A172 (cell line): ENCODE measurements at places on chromosomes 4 and X. TPM values are rescaled to one million over a fixed set of nuclear protein-coding genes. Genes with fewer than 3 reads are reported as not detected.

DNA sequence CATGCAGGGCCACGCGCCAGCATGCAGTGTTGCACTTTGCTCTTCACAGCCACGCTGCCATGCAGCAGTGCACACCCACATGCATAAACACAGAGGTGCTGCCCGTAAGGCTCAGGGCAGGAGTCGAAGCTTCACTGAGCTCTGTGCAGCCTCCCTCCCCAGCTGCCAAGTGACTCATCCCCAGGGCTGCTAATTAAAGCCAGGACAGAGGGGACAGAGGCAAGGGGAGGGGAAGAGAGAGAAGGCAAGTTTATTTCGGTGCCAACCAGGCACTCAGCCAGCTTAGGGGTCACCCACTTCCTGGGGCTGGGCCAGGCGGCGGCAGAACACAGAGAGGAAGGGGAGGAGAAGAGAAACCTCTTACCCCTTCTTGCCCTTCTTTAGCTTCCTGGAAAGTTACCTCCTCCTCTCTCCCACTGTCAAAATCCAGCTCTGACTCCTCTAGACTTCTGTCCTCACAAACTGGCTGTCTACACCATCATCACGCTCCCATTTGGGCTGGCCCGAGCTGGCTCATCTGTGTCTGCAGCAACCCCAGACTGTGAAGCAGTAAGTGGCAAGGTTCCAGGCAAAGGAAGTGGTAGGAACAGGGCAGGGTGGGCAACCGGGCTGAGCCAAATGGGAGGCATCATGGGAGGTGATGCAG, 6.2 kb upstream of the IQSEC2 start:
- DNase-seq, result peak; percentile 80

GRCh38 chr4:130338851-130339250, 1242.9 kb downstream of the C4orf33 start:
- no peak for DNase-seq

PABPC1L2B gene
- not detected in 2 replicates for total RNA-seq

PNMA6A gene
- total RNA-seq, result 3.5 and 4.1 TPM in 2 replicates

- peak; percentile 63 for DNase-seq
These were observed 66.2 kb upstream of the PGRMC2 start for GRCh38 chr4:128353791-128354190.

ZBED1 gene
- total RNA-seq, result 29.3 and 31.6 TPM in 2 replicates

DNA sequence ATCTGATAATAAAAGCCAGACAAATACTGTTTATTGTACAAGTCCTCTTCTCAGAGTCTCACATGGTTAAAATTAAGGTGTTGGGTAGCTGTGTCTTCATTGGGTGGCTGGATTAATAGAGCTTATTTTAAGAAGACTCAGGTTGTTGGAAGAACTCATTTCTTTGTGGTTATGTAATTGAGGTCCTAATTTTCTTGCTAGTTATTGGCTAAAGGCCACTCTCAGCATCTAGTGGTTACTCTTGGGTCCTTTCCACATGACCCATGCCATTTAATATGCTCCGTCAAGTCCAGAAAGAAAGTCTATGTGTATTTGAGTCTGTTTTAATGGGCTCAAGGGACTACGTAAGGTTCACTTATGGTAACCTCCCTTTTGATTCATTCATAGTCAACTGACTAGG, 1668.6 kb upstream of the AGA start:
- no peak for DNase-seq

PNMA5 gene
- total RNA-seq, result not detected in 2 replicates

- no peak for DNase-seq
These were observed 63.5 kb downstream of the SHROOM3 start for GRCh38 chr4:76498550-76498949.

DNA sequence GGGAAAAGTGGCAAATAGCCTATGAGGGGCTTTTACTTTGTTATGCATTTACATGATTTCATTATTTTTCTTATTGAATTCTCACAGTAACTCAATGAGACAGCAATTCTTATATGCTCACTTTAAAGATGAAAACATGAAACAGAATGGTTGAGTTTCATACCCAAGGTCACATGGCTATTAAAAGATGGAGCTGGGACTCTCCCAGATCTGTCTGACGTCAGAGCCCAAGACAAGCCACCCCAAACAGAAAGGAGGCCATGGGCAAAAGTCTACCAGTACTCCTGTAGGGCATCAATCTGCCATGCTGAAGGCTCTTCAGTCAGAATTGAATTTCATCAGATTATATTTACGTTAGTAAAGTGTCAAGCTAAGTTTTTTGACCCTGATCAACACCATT, 13.2 kb downstream of the HSD17B11 start:
- no peak for DNase-seq

SMR3B gene
- total RNA-seq, result not detected in 2 replicates

DNA sequence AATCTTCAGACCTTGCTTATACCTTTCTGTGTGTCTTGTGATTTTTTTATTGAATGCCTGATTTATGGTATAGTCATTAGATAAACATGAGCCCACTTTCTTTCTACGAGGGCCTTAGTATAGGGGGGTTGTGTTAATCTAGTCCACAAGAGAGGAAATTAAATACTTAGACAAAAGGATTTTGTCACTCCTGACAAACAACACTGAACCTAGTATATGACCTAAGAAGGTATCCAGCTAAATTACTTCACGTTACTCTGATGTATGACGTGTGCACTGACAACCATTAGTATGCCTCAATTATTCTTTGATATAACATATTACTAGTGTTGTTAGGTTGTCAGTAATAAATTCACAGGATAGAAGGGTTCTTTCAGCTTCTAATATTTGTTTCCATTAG, 2.8 kb upstream of the PRR27 start:
- DNase-seq, result no peak

DNA sequence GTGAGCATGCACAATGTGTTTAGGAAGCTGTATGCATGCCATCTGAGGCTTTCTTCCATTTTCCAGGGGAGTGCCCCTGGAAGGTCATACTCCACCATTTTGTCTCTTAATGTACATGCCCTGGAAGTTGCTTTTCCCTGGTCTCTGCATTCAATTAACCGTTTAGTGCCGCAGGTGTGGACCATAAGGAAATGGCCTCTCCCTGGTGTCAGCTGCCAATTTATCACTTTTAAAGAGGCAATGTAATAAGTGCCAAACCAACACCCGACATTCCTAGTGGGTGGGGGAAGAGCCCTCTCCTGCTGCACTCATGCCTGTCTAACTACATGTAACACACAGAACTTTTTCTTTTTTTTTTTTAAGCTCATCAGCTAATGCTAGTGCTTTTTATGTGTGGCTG, 7.1 kb upstream of the BST1 start:
- peak; percentile 55 for DNase-seq

GRCh38 chrX:48165241-48165640, 31.4 kb downstream of the SSX5 start:
- peak; percentile 56 for DNase-seq

DNA sequence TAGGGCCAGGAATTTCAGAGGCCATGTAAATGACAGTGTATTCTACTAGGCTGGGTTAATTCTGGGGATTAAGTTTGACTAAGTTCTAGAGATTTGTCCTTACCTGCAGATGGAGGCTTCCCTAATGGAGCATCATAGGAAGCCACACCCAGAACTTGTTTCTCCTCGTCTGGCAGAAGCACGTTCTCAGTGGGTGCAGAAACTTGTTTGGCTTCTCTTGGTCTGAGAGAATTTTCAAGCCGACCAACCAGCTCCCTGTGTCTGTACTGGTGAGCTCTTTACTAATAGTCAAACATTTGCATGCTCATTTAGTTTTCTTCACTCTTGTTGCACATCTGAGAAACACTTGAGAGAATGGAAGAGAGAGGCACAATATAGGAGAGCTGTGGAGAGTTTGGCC, 907 bp upstream of the ATP10D start:
- DNase-seq, result no peak

DNA sequence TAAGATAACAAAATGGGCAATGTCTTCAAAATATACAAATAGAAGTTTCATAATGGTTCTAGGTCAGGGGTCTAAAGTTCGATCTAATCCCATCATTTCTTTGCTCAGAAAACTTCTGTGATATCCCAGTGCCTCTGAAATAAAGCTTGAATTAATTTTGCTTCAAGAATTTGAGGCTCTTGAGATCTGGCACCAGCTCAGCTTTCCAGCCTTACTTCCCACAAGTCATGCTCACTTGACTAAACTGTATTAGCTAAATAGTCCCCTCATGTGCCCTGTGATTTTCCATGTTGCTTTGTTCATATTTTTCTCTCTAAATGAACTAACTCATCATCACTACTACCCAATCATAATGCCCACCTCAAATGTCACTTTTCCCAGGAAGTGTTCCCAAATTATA, 50.8 kb upstream of the MBNL3 start:
- no peak for DNase-seq

TMEM164 gene
- total RNA-seq, result 6.5 and 9.6 TPM in 2 replicates

SPANXA2 gene
- 1.2 and 2.1 TPM in 2 replicates for total RNA-seq

DNA sequence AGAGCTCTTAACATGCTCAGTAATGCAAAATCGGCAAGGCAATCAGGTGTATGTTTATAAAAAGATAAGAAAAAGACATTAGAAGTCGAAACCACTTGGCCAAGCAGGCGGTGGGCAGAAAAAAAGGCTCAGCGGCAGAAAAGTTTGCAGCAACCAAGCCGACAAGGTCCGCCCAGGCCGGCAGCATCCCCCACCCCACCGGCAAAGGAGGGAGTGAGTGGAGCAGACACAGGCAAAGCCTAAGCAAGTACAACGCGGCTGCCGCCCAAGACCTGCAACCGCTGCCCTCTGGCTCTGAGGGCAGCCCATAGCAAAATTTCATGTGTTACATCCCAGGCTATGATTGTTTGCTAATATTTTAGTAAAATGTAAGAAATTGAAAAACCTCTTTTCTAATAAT, 125.4 kb upstream of the ZCCHC13 start:
- no peak for DNase-seq

GRCh38 chrX:72046447-72046846, 85.3 kb downstream of the RTL5 start:
- DNase-seq, result peak; percentile 11

ADRA2C gene
- total RNA-seq, result 5.9 TPM in 2 replicates

DNA sequence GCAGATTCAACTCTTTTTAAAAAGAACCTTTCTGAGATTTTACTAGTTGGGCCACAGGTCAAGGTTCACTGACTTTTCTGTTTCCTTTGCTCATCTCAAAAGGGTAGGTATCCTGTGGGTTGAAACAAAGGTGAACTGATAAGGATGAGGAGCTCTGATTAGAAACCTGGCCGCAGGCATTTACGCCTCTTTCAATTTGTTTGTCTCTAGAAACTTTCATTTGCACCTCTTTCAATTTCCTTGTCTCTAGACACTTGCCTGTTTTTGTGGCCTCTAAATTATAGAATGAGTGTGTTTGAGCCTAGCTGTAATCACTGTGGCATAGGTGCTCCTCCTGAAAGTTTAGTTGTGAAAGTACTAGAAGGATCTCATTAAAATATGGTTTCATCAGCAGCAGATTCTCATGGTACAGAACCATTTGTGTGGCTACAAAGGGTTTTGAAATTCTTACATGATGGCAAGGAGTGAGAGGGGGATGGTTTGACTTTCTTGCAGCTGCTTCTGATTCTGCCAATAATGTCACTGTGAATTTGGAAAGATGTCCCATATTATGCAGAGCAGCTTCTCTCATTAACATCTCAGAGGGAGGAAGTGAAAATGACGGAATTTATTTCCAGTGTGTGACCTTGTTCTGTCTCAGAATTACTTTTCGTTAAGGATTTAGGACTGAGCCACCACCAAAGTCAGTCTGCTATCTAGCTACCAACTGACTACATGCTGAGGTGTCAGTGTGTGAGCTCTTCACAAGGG, 142.2 kb downstream of the SH2D1A start:
- DNase-seq, result no peak

GRCh38 chrX:151151665-151152267, 24.6 kb upstream of the GPR50 start:
- DNase-seq, result peak; percentile 40

DNA sequence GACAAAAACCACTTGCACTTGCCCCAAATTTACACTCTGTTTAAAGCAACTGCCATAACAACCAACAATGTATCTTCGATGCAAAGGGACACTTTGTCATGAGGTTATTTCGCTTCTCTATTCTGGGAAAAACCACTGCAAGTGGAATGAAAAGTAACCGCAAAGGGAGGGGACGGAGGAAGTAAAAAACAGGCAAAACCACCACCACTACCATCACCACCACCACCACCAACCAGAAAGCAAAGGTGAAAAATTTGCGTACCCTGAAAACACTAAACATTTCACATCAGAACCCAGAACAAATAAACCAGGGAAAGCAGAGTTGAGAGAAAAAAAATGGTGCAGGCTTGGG, 1.2 kb upstream of the N4BP2 start:
- DNase-seq, result no peak
